ENCODE measurements at places on chromosomes 6 and 20.

- no peak for DNase-seq
Observed at GRCh38 chr6:107246972-107247615, 131.8 kb upstream of the BEND3 start.

GRCh38 chr6:56279331-56280080, 32.1 kb upstream of the COL21A1 start:
- DNase-seq = no peak

- no peak for DNase-seq
Observed at GRCh38 chr6:116398316-116399010, 27.7 kb downstream of the DSE start.

DNA sequence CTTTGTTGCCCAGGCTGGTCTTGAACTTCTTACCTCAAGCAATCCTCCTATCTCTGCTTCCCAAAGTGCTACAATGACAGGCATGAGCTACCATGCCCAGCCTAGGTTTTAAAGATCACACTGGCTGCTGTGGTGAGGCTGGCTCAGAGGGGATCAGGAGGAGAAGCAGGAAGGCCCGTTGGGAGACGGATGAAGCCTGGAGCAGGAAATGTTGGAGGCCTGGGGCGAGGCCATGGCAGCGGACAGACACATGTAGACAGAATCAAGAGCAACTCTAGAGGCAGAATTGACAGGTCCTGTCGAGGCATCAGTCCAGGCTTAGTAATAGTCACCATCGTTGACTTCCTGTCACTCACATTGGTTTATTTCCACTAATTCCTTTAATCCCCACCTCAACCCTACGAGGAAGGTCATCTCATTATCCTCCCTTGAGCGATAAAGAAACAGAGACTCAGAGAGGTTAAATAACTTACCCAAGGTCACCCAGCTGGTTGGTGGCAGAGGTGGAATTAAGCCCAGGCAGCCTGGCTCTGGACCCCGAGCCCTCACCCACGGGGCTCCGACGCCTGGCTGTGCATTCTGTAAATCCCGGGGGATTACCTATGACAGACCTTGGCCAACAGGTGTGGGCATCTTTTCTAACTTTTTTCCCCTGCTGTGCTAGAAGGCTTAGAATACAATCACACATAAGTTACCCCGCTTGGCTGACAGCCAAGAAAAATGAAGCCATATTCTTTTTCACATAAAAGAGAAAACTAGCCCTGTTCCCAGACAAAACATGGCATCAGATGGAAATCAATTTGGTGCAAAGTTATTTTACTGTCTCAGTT, 113.4 kb downstream of the EYA2 start:
- DNase-seq = no peak

DNA sequence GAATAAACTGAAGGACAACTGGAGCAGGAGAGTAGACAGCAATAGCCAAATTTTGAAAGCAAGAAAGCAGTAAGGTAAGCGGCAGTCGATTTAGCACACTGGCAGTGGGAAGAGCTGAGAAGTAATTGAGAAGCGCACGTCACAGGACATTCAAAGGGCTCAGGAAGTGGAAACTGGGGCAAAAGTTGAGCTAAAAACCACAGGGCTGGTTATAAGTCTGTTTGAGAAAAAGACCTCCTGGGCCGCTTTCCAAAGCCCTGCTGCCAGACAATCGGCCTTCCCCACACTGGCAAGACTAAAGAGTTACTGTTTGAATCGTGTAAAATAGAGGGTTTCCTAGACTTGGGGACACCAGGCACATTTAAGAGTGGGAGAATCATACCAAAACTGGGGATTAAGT, 161.4 kb downstream of the DNAH8 start:
- no peak for DNase-seq

DNA sequence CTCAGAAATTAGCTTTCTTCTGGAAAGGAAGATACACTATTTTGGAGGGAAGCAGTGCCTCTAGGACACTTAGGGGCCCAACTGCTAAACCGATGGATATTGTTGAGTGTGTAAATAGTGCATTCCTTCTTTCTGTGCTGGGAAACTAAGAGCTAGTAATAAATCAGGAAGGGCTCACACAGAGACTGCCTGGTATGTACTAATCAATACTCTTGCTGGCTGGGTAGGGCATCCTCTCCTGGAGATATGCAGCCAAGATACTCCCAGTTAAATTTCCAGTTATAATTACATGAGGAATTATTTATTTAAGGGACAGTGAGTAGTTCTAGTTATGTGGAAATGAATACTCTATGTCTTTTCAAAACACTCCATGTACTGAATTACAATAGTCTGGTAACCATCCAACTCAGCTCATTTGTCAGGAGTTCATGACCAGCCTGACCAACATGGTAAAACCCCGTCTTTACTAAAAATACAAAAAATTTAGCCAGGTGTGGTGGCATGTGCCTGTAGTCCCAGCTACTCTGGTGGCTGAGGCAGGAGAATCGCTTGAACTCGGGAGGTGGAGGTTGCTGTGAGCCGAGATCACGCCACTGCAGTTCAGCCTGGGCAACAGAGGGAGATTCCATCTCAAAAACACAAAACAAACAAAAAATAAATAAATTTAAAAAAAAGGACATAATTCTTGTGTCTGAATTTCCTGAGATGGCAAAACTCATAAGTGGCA, 100.0 kb downstream of the OR2B2 start:
- no peak for DNase-seq

- DNase-seq = no peak
Observed at GRCh38 chr6:168732676-168733075, 291.7 kb downstream of the SMOC2 start.

- no peak for DNase-seq
Observed at GRCh38 chr6:74510878-74511277, 695.0 kb downstream of the COL12A1 start.

GRCh38 chr20:56060486-56060885, 55.2 kb upstream of the CBLN4 start:
- DNase-seq = no peak

DNA sequence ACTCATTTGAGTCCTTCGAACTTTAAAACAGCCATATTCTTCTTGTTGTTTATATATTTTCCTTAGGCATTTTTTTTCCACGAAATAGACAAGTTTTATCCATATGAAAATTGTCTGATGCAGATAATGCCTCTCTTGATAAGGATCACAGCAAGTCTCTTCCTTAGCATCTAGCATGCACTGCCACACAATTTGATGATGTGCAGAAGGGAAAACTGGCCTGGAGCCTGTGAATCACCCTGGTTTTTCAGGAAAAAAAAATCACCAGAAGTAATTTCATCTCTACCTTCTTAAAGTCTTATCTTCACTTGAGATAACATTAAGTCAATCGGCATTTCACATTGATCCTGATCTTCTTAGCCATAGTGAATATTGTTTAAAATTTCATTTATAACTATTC, 199.8 kb downstream of the TENT5A start:
- DNase-seq = no peak

- no peak for DNase-seq
Observed at GRCh38 chr6:168858926-168859325, 394.7 kb downstream of the THBS2 start.

DNA sequence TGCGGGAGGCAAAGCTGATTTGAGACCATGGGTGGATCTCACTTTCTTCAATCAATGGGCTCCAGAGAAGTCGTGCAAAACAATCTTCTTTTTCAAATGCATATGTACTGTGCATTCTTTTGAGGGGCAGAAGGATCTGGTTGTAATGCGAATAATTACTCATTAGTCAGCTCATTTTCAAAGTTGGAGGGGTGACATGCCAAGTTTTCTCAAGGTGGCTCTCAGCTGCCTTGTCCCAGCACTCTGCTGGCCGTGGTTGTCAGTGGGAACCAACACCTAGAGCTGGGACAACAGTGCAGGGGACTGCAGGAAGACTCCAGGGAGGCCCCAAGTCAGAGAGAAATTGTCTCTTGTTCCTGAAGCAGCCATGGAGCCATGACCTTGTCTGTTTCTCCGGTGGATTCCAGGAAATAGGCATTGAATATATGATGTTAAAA, 25.3 kb downstream of the MYT1 start:
- no peak for DNase-seq

- DNase-seq = no peak
Observed at GRCh38 chr6:130694606-130695005, 132.6 kb upstream of the SMLR1 start.

- no peak for DNase-seq
Observed at GRCh38 chr6:91482498-91482897, 895.6 kb upstream of the MAP3K7 start.
